ENCODE measurements at places on chromosomes 3 and 15.

DNA sequence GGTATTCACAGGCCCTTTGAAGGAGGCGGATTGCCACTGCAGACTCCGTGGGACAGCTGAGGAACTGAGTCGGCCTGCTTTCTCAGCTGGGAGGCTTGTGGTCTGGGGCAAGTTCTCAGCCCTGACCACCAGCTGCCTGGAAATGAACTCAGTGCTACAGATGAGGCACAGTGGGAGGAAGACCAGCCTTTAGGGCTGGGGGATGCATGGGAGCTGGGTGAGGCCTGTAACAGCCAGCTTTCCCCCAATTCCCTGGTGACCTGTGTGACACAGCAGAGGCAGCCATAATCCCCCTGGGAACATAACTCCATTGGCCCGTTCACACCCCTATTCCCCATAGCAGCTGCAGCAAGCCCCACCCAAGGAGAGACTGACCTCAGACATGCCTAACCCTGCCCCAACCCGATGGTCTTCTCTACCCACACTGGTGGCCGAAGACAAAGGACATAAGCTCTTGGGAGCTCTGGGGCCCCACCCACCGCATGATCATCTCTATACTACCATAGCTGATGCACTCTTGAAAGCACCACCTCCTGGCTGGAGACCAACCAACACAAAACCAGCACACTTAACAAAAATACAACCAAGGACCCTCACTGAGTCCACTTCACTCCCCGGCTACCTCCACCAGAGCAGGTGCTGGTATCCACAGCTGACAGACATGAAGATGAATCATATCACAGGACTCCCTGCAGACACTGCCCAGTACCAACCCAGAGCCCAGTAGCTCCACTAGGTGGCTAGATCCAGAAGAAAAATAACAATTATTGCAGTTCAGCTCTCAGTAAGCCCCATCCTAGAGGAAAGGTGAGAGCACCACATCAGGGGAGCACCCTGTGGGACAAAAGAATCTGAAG is 24.9 kb downstream of the ZMAT3 start:
- no peak for DNase-seq

DNA sequence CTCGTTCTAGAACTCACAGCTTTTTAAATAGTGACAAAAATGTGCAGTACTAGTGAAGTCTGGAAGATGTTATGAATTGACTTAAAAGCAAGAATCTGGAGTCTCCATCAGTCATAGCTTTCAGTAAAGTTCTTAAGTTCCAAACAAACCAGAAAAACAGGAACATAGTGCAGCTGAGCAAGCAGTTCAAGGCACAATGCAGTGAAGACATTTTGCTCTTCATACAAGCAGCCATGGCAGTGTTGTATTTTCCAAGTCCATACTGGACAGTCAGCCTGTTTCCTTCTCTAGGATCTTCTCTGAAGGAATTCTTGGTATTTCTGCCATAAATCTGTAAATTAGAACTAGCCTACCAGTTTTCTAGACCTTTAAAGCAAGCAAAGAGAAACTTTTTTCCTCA is 90.5 kb downstream of the LRRC28 start:
- no peak for DNase-seq

DNA sequence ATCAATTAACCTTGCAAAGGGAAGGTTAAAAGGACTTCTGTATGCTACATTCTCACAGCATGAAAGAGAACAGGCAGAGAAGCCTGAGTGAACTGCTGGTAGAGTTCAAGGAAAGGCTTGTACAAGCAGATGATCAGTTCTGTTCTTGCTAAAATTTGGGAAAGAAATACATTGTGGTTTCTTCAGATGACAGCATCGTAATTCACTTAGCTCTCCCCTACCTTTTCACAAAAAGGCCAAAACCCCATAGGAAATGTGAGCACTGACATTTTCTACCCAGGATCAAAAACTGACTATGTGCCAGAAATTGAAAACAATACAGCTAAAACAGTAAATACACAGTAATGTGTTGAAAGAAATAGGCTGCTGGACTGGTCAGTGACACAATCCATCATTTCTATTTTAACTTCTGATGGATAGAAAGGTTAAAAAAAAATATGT is 216.4 kb downstream of the DPH6 start:
- no peak for DNase-seq

- DNase-seq: no peak
Observed at GRCh38 chr15:52004806-52005205, 14.2 kb upstream of the MAPK6 start.

GRCh38 chr3:6827453-6827852 is 33.5 kb upstream of the GRM7 start:
- DNase-seq: no peak

Measured in endothelial cell (in vitro differentiated cells).